ENCODE measurements at places on chromosomes 2 and 18.

GRCh38 chr2:203719456-203720410, 13.3 kb downstream of the CD28 start:
- DNase-seq = no peak

DNA sequence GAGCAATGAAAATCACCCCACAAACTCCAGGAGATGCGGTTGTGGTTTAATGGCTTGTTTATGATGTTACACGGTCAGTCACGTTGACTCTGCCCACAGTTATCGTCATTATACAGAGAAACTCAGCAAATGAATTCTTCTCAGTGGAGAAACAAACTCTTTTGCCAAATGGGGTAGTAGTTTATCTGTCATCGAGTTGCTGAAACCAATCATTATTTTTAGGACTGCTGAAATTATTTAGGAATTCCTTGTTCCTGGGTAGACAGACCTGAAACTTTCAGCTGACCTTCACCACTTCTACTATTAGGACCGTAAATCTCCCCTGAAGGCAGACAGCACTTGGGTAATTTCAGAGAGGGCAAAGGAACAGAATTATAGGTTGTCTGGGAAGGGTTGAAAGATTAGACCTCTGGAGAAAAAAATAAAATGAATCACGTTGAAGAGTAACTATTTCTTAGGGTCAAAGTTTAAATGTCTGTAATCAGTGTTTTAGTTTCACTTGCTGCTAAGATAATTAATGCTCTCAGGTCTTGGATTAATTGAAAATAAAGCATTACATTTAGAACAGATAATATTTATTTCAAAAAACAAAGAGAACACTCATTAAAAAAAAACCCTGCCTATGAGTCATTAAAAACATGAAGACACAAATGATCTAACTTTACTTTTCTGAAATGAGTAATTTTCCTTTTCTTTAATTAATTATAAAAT, 52.1 kb upstream of the LYPD6 start:
- no peak for DNase-seq

DNA sequence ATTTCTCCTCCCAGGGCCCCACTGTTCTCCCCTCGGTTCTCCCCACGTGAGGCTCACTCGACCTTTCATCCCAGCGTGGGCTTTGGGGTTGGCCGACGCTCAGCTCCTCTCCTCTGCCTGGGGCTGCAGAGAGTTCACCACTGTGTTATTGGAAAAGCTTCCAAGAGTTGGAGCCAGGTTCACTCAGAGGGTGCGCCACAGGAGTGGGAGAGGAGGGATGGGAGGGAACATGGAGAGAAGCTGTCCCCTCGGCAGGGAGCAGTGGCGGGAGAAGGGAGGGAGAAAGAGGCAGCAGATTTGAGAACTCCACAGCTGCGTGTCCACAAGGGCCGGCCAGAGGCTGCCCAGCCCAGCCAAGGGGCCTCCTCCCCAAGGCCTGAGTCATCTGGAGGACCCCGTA, 197.1 kb upstream of the SMAD2 start:
- no peak for DNase-seq

DNA sequence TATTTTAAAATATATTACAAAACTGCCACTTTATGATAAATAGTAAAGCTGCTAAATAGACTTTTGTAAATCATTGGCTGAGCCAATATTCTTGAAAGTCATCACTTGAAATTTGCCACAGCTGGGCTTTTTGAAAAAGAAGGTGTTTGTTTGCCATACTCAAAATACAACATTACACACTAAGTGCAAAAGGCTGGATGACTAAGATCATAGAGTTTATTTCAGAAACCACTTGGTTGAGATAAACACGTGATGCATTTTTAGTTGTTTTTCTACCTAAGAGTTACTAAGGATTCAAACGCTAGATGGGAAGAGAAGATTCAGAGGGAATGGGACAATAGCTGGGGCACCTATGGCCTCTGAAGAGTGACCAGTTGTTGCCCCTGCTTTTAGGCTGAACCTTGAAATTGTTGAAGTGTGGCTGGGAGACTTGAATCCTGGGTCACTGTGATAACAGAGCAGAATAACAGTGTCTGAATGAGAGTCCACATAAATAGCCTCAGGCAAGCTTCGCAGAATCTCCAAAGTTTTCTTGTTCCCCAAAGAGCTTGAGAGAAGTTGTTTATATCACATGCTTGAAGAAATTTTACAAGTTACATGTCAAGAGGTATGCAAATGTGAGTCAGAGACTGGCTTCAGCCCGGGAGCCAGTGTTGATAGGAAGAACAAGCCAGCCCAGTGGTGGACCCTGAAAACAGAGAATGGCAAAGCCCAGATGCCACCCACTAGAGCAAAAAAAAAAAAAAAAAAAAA, 409.8 kb downstream of the GPD2 start:
- no peak for DNase-seq

GRCh38 chr2:208099682-208100470, 24.4 kb downstream of the CRYGD start:
- DNase-seq = no peak

- no peak for DNase-seq
Observed at GRCh38 chr18:48557640-48558174, 18.9 kb downstream of the CTIF start.

GRCh38 chr2:47735136-47735869, 47.6 kb upstream of the MSH6 start:
- DNase-seq = no peak

- no peak for DNase-seq
Observed at GRCh38 chr18:77548790-77549420, 299.3 kb downstream of the GALR1 start.

DNA sequence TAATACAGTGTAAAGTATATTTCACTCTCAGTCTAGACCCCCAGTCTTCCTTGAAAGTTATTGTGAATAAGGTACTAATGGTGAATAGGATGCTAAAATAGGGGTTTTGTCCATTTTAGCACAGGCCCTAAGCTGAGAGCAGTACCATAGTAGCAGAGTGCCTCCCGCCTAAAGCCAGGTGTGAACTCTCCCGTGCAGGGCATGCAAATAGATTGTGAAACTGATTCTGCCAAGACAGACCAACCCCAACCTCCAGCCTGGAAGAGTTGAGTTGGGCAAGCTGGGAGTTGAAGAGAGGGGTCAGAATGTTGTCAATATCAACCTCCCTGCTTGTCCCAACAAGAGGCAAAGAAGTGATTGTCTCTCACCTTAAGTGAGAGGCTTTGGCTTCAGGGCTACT, 97.4 kb upstream of the CYRIA start:
- DNase-seq = no peak

DNA sequence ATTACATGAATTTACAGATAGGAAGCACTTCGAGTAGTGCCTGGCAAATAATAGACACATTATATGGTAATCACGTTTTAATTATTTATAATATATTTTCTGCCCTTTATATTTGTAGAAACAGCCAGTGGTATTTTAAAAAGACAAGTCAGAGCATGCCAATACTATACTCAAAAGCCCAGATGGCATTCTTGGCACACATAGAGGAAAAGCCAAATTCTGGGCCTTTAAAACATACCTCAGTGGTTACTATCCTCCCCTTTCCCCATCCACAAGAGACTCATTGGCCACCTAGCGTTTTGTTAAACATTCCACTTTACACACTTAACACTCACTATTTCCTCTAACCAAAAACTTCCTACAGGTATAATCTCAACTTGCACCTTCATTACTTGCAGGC, 63.3 kb upstream of the ZNF804A start:
- no peak for DNase-seq

DNA sequence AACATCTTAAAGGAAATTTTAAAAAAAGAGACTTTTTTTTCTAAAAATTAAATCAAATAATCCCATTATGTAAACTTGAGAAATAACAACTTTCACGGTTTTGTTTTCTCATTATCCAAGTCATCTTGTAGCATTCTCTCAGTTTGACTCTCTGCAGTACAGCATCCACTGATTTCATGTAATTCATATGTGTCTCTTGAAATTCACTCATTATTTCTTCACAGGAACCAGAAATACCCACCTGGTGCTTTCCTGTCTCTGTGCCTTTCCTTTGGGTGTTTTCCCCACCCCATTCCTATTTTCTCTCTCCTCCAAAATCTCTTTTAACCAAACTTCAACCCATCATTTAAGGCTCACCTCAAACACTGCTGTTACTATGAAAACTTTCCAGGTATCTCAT, 116.1 kb upstream of the STK17B start:
- no peak for DNase-seq

DNA sequence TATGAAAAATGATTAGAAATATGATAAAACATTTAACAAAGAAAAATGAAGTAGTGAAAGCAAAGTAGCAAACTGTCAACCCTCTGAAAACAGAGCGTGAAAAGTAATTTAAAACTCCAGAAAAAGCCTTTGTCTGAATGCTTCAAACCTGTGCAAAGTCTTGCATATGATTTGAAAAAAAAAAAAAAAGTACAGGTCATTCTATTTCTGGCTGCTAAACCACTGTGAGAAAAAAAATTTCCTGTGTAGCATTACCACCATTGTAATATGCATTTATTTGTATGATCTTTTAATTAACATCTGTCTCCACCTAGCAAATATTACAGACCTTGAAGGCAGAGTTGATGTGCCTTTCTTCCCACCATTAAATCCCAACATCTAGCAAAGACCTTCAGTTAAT, 82.1 kb upstream of the CCDC68 start:
- no peak for DNase-seq
